ENCODE measurements at places on chromosomes 2 and 18.

- DNase-seq, result no peak
These were observed 73.4 kb downstream of the UBR3 start for GRCh38 chr2:169900686-169901085.

DNA sequence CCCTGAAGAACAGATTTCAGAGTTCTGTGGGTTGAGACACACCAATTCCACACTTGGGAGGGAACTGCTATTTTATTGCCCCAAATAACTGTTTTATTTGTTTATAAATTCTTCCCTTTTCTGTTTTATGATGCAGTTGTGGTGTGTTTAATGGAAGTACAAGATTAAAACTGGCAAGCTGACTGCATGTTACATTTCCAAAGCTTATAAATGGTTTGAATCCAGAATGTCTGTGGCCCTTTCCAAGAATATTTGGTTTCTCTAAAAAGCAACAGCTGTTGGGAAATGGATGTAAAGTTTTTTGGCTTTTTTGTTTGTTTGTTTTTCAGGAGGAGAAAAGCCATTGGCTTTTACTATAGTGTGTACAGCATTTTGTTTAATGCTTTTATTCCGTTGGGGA, 234.5 kb downstream of the MTX2 start:
- no peak for DNase-seq

DNA sequence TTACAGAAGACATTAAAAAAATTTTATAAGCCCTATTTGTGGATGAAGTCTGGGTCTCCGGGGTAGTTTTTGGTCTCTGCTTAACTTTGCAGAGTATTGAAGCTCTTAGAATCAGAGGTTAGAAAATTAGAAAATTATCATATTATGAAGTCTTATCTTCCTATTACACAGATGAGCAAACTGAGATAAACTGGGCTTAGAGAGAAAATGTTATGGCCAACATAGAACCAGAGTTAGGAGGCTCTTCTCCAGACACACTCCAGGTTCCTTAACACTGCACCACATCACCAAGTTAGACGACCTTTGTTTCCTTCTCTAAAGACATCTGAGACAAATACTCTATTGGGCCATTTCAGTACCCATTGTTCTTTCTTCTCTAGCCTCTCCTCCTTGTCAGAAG, 36.7 kb upstream of the NEB start:
- DNase-seq, result no peak

DNA sequence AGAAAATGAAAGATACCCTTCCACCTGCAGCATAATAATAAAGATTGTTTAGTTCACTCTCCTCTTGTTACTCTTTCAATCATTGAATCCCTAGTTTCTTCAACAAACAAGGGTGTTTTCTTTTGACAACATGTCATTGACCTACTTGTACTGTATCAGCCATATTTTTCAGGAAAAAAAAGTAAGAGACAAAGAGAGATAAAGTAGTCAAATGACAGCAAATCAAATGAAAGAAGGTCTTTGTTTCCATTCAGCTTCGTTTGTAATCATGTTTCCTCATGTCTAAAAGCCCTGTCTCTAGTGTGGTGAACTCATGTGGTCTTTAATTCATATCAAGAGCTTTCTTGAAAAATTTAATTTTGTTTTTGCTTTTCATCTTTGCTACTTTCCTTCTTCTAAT, 557.8 kb upstream of the LRATD1 start:
- no peak for DNase-seq

GRCh38 chr2:112256654-112257053, 1.8 kb upstream of the ZC3H8 start:
- no peak for DNase-seq

GRCh38 chr18:8357320-8357719, 251.9 kb upstream of the RAB12 start:
- DNase-seq, result no peak

DNA sequence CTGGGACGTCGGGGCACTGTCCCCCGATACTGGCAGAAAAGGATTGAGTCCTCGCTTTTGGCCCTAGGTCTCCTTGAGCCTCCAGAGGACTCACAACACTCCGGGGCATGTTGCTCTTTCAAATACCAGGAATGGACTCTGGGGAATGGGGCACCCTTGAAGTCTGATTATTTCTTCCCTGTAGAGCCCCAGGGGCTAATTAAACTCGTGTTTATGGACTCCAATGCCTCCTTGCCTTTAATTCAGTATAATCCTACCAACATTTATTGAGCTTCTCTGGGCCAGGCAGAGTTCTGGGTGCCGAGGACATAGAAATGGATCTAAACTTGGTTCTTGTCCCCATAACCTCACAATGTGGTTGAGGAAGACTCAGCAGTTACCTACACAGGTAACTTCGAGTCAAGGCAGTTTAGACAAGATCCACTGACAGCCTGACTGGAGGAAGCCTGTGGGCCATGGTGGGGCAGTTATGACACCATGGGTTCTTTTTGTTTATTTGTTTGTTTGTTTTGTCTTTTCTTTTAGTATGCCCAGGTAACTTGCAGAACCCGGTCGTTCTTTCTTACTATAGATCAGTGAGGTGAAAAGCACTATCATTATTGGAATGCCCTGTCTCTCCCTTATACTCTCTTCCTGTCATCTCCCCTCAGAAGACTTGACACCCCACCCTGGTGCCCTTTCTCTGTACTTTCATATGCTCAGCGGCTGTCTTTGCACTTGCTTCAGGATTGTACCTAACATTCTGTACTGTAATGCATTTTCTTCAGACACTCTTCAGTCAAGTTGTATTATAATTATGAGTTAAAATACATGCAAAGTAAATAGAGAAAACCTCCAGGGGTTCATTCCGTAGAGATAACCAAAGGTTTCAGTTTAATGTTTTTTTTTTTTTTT, 3.2 kb downstream of the CFLAR start:
- no peak for DNase-seq

GRCh38 chr2:99485411-99485810, 4.4 kb downstream of the REV1 start:
- no peak for DNase-seq

- no peak for DNase-seq
These were observed 722 bp upstream of the C2orf15 start for GRCh38 chr2:99140860-99141109.

- DNase-seq, result no peak
These were observed 182.3 kb downstream of the CAMKMT start for GRCh38 chr2:44543773-44544725.

- DNase-seq, result no peak
These were observed 336.7 kb downstream of the OSR1 start for GRCh38 chr2:19021721-19022120.

GRCh38 chr18:47601581-47602272, 328.7 kb downstream of the SMAD2 start:
- DNase-seq, result no peak

GRCh38 chr18:9096007-9096371, 6.5 kb upstream of the NDUFV2 start:
- DNase-seq, result no peak

All from activated CD8-positive, alpha-beta memory T cell treated with anti-CD3 and anti-CD28 coated beads for 48 hours (primary cell).